Activated naive CD8-positive, alpha-beta T cell treated with anti-CD3 and anti-CD28 coated beads, Interleukin-2, amount 50 U/mL, for 24 hours (primary cell): ENCODE measurements at places on chromosomes 6 and 20.
A peak's percentile ranks its signal among the peaks of the same experiment; 100 is the strongest.

GRCh38 chr6:8703059-8703458 is 267.7 kb upstream of the SLC35B3 start:
- no peak for DNase-seq

- DNase-seq = peak; percentile 62
These were observed 112.6 kb upstream of the RALGAPA2 start for GRCh38 chr20:20824924-20825584.

DNA sequence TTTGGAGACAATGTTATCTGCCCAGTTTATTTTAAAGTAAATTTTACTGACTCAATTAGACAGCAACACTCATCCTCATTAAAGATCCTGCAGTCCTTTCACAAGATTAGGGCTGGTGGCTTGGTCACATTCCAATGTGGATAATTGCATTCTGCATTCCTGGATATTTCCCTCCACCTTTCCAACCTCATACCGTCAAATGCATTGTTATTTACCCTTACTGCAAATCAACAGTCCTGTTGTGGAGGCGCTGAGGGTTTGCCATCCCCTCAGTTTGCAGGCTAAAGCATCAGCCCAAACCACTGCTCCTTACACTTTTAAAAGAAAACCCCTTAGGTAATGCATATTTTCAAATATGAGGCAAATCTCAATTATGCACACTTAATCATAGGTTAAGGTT is 5.4 kb downstream of the CITED2 start:
- DNase-seq = no peak

- no peak for DNase-seq
These were observed 61.5 kb downstream of the TRAM2 start for GRCh38 chr6:52515219-52515960.

GRCh38 chr6:5644523-5645185 is 362.1 kb downstream of the NRN1 start:
- DNase-seq = no peak

DNA sequence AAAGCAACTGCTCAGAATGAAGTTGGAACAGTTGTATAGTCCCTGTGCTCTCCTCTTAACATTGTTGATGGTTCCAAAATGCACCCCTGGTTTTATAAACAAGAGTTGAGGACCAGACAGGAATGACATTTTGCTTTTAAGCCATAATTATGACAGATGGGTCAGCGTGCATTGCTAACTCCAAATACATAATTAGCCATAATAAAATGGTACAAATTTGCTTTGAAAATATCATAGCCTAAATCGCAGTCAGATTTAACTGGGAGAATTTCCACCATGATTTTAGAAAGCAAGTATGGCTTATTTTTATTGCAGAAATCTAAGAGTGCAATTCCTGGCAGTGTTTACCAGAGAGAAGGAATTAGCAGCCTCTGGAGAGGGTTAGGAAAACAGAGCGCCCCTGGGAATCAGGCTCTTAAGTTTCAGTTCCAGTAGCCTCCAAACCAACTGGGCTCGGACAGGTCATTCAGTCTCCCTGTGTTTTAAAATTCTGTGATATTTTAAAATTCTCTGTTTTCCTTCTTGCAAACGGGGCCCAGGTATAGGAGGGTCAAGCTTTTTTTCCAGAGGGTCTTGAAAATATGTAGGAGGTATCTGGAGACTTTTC is 302.3 kb downstream of the TBC1D7 start:
- DNase-seq = no peak

- DNase-seq = no peak
These were observed 8.7 kb upstream of the TENT5A start for GRCh38 chr6:81761197-81761596.

DNA sequence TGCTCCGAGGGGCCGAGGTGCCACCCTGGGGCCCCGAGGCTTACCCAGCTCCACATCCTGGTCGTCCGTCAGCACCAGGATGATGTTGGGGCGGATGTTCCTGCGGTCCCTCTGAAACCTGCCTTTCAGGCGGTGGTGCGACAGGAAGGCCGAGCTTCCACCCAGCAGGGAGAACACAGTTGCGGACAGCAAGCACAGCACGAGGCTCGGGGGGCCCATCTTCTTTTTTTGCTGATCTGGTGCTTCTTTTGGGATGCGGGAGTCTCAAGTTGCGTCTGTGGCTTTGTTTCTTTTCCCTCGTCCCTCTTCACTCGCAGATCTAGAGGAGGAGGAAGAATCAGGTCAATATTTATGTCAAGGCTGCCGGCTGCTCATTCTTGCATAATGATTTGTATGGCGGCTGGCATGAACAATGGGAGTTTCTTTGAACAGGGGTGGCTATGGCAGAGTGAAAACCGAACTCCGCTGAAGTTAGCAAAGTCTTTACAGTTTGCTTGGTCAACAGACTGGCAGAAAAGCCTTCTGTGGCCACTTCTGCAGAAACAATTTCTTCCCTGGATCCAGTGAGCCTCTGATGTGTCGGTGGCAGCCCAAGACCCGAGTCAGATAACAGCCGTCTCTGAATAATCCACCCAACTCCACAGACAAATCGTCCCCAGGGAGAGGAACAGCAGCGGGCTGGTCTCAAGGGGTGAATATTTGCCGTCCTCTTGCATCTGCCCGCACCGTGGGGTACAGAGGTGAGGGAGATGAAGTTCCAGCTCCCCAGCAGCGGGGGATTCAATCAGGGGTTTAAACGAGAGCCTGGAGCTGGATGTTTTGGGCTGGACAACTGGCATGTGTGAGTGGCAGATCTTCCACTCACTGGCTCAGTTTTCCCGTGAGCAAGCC is 27.9 kb downstream of the SULF2 start:
- DNase-seq = no peak

DNA sequence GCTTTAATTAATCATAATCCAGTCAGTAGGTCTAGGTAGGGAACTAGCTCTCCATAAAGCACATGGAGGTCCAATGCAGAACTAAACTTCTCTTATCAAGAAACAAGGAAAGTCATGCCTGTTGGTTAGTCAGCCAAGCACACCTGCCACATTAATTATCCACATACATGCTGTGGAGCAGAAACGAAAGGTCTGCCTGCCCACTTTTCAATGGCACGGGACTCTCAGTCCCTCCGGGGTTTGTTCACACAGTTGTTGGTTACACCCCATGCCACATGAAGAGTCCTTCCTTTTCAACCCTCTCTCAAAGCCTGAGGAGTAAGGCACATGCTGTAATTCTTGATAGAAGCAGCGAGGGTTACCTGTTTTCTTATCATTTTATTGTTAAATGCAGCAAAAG is 1096.4 kb upstream of the MAP3K7 start:
- DNase-seq = no peak

GRCh38 chr20:60053125-60053817 is 95.0 kb downstream of the CDH26 start:
- DNase-seq = no peak

DNA sequence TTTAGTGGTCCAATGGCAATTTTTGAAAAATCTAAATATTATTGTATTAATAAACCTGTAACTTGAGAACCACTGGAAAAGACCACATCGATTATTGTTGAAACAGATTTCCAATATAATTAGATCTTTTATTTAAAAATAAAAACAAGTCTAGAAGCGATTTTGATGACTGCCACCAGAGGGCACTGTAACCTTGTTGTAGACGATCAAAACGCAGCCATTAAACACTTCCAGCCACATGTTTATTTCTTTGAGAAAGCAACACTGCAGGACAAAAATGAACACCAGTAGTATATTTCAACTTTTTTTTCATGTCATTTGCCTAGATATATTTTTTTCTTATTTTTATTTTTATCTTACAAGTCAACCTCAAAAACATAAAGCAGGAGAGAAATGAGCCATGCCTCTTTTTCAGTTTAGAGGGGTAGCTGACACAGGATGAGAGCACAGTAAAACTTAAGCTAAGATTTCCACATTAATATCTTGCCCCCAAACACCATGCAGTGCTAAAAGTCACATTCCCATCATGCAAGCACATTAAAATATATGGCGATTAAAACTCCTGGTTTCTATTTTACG is 115.4 kb downstream of the OPRM1 start:
- DNase-seq = peak; percentile 63

- DNase-seq = no peak
These were observed 66.0 kb upstream of the ADGRG6 start for GRCh38 chr6:142235791-142236190.

- DNase-seq = no peak
These were observed 126.4 kb downstream of the CEP57L1 start for GRCh38 chr6:109221543-109222195.
